ENCODE measurements at places on chromosomes 7 and 10.

DNA sequence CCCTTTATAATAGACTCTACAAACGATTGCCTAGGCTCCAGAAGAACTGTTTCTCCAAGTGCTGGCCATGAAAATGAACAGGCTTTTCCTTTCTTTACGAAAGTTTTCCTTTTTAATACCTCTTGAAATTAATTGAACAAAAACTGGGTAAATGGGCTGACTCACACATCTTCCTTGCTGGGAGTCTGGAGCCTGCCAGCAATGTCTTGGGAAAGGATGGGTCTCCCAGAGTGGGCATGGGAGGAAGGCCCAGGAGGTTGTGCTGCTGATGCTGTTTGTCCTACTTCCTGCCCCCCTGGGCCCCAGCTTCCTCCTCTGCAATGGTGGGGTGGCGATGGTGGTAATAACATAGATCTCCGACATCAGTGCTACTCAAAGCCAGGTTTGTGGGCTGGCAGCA, 174.1 kb downstream of the RPS24 start:
- DNase-seq, result no peak

GRCh38 chr7:70568674-70569334, 563.1 kb upstream of the GALNT17 start:
- no peak for DNase-seq

- DNase-seq, result no peak
Measured at GRCh38 chr10:19730167-19730906, 85.9 kb upstream of the PLXDC2 start.

GRCh38 chr10:132400547-132401151, 3.6 kb downstream of the PWWP2B start:
- DNase-seq, result no peak

GRCh38 chr7:22675917-22676343, 51.1 kb upstream of the IL6 start:
- DNase-seq, result no peak

- no peak for DNase-seq
Measured at GRCh38 chr10:78763651-78764395, 304.9 kb upstream of the ZMIZ1 start.

DNA sequence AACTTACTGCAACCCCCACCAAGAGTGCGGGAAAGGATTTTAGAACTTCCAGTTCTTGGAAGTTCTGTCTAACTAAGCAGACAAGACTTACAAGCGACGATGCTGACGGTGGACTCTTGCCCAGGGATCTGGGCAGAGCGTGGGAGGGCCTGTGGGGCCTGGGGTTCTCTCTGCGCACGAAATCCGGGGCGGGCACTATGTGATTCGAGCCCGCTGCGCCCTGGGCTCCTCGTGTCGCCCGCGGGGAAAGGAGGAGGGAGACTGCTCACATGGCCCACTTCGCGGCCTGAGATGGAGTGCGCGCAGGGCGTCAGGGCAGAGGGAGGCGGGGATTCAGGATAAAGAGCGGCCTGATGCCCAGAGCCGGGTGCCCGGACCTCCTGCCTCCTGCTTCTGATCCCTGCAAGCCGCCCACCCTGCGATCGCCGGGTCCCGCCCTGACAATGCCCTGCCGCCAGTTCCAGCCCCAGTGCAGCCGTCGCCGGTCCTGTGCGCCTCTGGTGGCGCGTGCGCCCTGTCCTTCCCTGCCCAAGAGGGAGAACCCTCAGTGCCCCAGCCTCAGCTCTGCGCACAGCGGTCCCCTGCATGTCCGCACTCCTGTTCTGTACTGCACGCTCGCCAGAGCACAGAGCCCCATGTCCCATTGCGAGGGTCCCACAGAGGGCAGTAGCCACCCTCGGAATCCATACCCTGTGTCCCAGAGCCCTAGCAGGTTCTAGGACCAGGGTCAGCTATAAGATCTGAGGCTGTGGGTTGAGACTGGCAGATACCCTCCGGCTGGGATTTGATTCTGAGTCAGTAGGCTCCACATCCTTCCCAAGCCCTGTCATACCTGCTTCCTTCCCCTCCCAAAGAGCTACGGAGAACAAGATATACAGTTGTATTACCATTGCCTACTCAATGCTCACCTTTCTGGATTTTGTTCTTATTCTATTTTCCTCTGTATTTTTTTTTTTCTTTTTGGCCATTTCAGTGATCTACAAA, 99.4 kb upstream of the TMEM106B start:
- DNase-seq, result no peak

DNA sequence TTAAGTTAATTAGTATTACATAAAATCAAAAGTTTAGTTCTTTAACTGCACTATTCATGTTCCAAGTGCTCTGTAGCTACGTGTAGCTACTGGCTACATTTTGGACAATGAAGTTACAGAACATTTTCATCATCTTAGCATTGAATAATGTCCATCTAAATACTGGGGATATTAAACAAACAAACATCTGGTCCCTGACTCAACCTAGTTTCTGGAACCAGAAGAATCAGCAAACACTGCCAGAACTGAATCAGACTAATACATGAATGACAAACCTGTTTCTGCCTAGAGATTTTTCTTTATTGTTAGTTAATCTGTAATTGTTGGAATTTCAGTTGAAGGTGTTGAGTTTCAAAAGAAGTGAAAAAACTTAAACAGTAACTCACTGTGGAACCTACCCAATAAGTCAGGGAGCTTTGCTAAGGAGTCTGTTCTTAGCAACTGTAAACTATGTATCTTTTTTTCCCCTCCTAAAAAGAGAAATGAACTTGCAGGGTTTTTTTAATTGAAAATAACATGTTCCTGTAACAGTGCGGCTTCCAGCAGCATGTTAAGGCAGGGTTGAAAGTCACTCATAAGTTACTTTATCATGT, 58.3 kb downstream of the CDK13 start:
- no peak for DNase-seq

GRCh38 chr10:22615819-22616499, 98.4 kb downstream of the PIP4K2A start:
- DNase-seq, result no peak

DNA sequence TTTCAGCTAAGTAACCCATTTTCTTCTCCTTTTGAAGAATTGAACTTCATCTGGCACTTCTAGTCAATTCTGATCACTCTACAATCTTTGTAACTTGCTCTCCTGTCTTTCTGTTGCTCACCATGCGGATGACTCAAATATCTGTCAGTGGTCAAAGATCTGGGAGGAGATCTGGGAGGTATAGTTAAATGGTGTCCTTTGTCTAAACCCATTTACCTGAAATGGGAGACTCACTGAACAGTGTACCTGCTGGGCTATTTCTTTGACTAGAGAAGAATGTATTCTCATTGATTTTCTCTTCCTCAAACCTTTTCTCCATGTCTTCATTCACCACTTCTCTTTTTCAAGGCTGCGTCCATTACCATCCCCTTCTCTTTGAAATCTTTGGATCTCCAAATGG, 42.0 kb upstream of the PCLO start:
- no peak for DNase-seq

DNA sequence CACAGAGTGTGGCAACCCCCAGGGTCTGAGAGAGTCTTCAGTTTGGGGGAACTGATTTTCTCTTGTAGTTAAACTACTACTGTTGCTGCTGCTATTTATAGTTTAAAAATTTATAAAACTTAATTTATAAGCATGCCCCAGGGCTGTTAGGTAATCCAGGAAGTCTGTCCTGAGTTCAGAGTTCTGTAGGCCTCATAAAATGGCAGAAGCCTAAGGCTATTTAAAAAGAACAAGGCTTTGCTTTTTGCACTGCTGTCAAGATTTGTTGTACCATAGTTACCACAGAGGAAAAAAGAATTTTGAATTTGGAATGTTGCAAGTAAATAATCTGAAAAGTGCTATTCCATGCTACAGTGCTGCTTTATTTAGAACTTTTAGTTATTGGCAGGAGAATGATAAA, 66.1 kb downstream of the AGK start:
- no peak for DNase-seq

- DNase-seq, result no peak
Measured at GRCh38 chr10:15548331-15548730, 171.4 kb downstream of the ITGA8 start.

All from stimulated activated CD4-positive, alpha-beta T cell treated with anti-CD3 and anti-CD28 coated beads, TNF-alpha, amount 100 ng/mL, for 4 hours (primary cell).